ENCODE measurements at places on chromosomes 4 and X. TPM values are rescaled to one million over a fixed set of nuclear protein-coding genes. Genes with fewer than 3 reads are reported as not detected.

CENPE gene
- polyA plus RNA-seq: not detected

F8A1 gene
- 15.5 TPM for polyA plus RNA-seq

HERC5 gene
- polyA plus RNA-seq: 10.3 TPM

RTL9 gene
- polyA plus RNA-seq: not detected
